ENCODE measurements at places on chromosomes 12 and 14.

DNA sequence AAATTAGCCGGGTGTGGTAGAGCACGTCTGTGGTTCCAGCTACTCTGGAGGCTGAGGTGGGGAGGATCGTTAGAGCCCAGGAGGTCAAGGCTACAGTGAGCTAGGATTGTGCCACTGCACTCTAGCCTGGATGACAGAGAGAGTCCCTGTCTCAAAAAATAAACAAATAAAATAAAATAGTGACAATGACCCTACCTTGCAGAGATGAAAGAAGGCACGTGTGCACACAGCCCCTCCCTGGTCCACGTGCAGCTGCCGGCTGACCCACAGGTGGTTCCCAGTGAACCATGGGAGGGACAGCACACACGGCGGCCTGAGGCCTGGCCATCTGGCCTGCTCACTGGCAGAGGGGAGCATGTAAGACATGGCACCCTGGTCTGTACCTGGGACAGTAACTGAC lies 4.7 kb downstream of the HHIPL1 start:
- no peak for DNase-seq

DNA sequence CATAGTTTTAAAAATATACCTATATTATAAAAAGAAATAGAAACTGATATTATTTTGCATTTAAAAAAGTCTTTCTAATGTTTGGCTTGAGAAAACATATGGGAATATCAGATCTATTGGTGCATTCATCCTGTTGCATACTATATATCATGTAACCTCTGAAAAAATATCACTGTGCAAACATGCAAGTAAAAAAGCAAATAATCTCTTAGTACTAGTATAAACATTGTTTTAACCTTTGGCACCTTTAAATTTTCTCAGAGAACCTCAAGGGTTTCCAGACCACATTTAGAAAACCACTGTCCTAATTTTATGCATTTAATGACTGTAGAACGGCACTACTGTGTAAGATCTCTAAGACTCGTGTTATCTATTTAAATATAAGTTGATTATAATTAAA lies 416.8 kb downstream of the LRFN5 start:
- no peak for DNase-seq

GRCh38 chr12:14239350-14239934 lies 126.0 kb upstream of the ATF7IP start:
- no peak for DNase-seq

- DNase-seq = peak; percentile 12
Measured at GRCh38 chr12:94458877-94459727, 565 bp downstream of the CEP83 start.

GRCh38 chr12:102824218-102824835 lies 92.7 kb downstream of the PAH start:
- DNase-seq = no peak

DNA sequence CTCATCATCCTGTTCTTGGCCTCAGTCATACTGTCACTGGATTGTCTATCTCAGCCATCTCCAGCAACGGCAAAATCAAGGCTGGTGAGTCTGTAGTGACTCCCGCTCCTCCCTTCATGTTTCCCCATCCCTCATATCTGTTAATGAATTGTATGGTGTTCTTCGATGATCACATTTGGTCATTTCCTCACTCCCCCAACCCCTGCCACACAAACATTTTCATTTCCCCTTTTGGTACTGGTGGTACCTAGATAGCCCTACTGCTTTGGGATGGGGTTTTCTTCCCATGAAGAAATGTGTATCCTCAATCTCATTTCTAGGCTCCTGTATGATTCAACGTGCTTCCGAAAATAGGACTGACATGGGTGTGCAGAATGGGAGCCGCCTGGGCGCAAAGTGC lies 2.7 kb upstream of the KLHL33 start:
- DNase-seq = no peak

DNA sequence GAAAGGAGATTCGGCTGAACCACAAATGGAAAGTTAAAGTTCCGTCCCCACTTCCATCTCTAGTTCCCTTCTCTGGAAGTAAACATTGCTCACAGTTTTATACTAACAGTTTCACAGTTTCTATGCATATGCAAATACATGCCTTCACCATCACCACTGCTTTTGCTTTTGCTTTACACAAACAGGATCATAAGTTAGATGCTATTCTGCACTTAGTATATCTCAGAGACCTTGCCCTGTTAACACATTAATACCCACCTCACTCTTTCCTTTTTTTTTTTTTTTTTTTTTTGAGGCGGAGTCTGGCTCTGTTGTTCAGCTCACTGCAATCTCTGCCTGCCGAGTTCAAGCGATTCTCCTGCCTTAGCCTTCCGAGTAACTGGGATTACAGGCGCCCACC lies 890 bp downstream of the TEP1 start:
- no peak for DNase-seq

DNA sequence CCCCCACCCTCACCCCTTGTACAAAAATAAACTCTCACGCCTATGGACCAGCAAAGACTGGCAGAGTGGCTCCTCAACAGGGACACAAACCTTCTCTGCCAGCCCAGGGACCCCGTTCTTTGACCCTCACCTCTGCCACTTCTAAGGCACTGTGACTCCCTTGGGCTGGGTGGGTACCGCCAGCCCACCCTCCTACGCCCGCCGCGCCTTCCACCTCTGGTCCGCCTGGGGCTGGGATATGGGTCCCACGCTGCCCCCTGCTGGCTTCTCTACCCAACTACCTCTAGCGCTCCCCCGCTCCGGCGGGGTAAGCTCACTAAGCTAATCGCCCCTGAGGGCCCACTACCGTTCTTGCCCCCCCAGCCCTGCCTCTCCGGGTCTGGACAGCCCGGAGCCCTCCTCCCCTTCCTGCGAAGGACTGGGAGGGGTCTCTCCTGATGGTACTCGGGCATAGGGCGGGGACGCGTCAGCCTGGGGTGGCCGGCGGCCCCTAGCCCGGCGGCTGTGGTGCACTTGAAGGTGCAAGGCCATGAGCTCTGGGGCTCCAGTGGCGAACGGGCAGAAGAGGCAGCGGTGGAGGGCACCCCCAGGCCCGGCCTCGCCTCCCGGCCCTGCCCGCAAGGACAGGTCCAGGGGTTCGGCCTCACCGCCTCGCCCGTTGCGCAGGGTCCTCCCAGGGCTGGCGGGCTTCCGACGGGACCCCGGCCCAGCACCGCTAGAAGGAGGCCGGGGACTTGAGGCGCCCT lies 8.1 kb downstream of the ZNF219 start:
- no peak for DNase-seq

GRCh38 chr14:55752580-55753390 lies 172.8 kb downstream of the KTN1 start:
- DNase-seq = no peak

DNA sequence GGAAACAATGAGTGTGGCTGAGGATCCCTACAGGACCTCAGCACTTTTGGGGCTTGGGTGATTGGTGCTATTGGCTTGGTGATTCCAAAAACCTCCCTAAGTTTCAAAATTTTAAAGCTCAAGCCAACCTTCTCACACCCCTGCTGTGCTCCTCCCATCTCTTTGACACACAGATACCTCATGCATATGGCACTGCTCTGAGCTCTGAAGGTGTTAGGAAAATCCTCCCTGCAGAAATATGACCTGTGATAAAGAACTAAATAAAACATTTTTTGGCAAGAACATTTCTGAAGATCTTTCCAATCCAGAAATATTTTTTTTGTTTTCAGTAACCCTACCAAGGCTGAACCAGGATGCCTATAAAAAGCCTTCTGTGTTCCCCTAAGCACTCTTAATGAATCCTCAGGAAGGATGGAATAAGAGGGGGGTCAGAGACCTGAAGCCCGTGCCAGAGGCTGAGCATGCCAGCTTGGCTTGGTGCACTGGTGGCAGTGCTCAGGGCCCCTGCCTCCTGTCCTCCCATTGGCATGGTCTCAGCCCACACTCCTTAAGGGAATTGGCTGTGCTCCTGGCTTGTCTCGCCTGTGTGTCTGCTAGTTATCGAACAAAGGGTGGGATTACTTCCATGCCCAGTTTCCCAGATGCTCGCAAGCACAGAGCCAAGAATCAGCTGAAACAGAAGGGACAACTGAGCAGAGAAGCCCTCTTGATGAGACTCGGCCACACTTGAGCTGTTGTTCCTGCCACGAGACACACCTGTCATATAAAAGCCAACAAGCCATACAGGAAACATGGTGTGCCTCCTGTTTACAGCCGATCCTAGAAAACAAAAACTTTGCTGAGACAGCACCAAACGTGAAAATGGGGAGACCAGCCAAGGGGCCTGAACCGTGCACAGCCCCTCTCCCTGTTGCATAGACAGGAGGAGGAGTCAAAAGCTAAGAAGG lies 132.7 kb upstream of the EEA1 start:
- DNase-seq = no peak

- DNase-seq = no peak
Measured at GRCh38 chr14:105087308-105087962, 22.2 kb upstream of the GPR132 start.

GRCh38 chr12:102481705-102482425 lies 1.5 kb upstream of the IGF1 start:
- DNase-seq = no peak

DNA sequence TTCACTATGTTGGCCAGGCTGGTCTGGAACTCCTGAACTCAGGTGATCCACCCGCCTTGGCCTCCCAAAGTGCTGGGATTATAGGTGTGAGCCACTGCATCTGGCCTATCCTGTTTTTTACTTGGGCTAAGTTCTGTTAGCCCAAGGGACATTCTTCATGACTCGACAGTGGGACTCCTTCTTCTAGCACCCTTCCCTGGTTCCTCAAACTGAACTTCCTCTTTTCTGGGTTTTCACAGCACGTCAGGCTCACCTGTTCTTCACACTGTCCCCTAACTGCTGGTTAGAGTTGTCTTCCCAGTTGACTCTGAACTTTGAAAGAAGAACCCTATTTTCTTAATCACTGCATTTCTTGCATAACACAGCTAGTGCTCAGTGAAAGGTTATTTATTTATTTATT lies 22.5 kb downstream of the CABP1 start:
- no peak for DNase-seq

DNA sequence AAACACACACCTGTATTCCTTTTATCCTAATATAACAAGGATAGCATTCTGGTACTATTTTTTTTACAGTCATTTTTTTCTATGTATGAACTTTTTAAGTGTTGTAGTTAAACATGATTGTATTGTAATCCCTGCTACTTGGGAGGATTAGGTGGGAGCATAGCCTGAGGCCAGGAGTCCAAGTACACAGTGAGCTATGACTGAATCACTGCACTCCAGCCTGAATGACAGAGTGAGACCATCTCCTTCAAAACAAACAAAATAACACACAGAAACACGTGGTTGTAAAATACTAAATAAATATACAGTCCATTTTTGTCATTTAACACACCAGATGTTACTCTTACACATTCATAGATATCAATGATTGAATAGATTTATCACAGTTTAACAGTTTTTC lies 56.9 kb downstream of the MAP4K5 start:
- DNase-seq = no peak

GRCh38 chr12:131805421-131805820 lies 22.8 kb upstream of the MMP17 start:
- DNase-seq = no peak

GRCh38 chr12:27133022-27133590 lies 50.7 kb upstream of the C12orf71 start:
- no peak for DNase-seq

- no peak for DNase-seq
Measured at GRCh38 chr14:91926131-91926890, 21.2 kb downstream of the FBLN5 start.

DNA sequence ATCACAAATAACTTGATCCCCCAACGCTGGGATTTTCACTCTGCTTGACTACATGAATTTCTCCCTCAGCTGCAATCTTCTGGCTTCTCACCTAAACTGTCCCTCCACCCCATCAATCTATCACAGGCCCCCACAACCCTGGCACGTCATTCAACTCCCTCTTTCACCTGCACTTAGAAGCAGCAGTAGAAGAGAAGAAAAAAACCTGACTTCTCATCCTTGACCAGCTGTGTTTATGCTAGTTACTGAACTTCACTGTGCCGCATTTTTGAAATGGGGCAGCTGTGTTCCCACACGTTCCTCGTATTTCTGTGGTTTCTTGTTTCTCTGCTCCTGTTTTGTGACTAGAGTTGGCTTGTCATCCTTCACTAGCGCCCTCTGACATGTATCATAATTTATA lies 35.0 kb downstream of the ITPR2 start:
- peak; percentile 40 for DNase-seq

- DNase-seq = no peak
Measured at GRCh38 chr14:95523051-95523814, 6.8 kb upstream of the SYNE3 start.

DNA sequence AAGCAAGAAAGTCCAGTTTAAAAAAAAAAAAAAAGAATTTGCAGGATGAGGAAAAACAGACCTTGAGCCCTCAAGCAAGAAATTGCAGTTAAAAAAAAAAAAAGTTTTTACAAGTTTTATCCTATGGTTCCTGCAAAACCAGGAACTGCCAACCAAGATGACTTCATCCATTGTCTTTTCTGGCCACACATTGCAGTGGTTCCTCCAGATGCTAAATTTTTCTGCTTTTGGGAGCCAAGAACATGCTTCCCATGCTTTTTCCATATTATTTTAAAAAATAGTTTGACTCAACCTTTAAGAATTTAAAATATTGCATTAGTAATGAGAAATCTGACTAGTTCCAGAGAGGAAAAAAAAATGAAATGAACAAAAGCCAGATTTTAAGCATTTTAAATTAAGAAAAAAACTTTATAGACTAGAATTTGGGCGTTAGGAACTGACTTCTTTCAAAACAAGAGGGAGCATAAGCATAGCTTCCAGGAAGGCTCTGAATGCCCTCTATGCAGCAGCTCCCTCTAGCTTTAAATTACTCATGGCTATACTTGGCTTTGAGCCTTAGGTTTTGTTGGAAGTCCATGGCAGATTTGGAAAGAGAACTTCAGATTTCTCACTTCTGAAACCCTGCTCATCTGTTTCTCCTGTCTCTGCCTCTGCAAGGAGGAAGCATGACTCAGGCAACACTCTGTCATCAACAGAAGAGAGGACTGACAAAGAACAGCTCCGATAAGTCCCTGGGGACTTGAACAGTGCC lies 124.5 kb downstream of the GPR65 start:
- DNase-seq = peak; percentile 49

DNA sequence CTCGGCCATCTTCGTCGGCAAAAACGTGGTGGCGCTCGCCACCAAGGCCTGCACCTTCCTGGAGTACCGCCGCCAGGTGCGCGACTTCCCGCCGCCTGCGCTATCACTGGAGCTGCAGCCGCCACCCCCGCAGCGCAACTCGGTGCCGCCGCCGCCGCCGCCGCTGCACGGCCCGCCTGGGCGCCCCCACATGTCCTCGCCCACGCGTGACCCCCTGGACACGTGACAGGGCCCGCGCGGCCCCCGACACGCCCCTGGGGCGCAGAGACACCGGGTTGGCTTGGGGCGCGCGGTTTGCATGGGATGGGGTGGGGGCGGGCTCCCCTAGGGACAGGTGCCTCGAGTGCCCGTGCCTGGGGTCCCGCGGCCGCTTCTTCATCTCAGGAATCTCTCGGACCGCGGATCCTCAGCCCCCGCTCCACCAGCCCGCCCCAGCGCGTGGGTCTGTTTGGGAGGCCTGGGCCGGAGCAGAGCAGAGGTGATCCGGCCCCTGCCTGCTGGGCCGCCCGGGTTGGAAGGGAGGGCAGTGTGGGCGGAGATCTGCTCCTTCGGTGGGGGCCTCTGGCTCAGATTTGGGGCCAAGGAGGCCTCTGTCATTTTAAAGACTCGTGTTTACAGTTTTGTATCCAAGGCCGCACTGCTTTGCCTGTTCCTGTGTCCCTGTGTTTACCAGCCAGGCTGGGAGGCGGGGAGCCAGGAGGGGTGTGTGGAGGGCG lies 3.3 kb downstream of the TMEM121 start:
- DNase-seq = no peak
